ENCODE measurements at places on chromosomes 16 and 17. TPM values are rescaled to one million over a fixed set of nuclear protein-coding genes. Genes with fewer than 3 reads are reported as not detected.

KRTAP4-1 gene
- total RNA-seq = not detected

TERB1 gene
- total RNA-seq = not detected

ABCC12 gene
- not detected for total RNA-seq

ZNF23 gene
- total RNA-seq = 7.1 TPM

QPRT gene
- 9.2 TPM for total RNA-seq

PLA2G10 gene
- not detected for total RNA-seq

FSCN2 gene
- not detected for total RNA-seq

SEPTIN1 gene
- total RNA-seq = 134 TPM

LRRC36 gene
- total RNA-seq = not detected

LDHD gene
- 0.42 TPM for total RNA-seq

MT1H gene
- 7.4 TPM for total RNA-seq

APOH gene
- total RNA-seq = not detected

Data from activated naive CD4-positive, alpha-beta T cell treated with anti-CD3 and anti-CD28 coated beads for 36 hours (primary cell).